Stimulated activated CD8-positive, alpha-beta memory T cell treated with anti-CD3 and anti-CD28 coated beads, Interleukin-15, amount 100 ng/mL, for 1 hour (primary cell): ENCODE measurements at places on chromosomes 7 and 10.

- no peak for DNase-seq
These were observed 411.0 kb upstream of the FOXK1 start for GRCh38 chr7:4270941-4271715.

- DNase-seq: no peak
These were observed 95.4 kb downstream of the CCDC3 start for GRCh38 chr10:12906051-12906541.

- no peak for DNase-seq
These were observed 9.9 kb downstream of the LIPA start for GRCh38 chr10:89241486-89242344.

GRCh38 chr10:64690194-64690593 lies 1169.0 kb downstream of the REEP3 start:
- DNase-seq: no peak

DNA sequence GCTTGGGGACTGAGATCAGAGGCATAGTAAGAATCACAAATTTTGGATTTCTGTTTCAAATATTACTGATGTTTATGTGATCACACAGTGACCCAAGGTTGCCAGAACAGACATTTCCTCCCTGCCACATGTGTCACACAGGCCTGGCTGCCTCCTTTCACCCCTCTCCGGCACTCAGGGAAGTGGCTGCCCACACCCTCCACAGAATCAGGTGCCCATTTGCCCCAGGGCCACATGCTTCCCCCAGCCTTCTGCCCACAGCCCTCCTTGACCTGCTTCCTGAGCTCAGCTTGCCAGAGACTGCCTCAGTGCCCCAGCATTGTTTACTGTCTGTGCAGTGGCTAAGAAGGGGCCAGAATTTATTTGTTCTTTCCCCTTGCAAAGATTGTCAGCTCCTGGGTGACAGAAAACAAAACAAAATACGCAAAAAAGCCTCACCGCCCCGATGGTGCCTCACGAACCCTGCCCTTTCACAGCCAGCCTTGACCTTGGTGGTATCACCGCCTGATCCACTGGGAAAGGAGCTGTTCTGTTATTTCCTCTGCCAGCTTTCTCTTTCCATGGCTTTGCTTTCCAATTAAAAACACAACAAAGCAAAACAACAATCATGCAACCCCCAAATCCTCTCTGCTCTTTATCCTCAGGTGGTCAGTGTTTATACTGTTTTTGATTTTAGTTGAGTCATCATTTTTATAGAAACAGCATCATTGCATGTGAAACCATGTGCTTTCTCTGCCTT lies 52.8 kb downstream of the CHN2 start:
- no peak for DNase-seq

- DNase-seq: no peak
These were observed 92.1 kb upstream of the STRIP2 start for GRCh38 chr7:129341816-129342806.

DNA sequence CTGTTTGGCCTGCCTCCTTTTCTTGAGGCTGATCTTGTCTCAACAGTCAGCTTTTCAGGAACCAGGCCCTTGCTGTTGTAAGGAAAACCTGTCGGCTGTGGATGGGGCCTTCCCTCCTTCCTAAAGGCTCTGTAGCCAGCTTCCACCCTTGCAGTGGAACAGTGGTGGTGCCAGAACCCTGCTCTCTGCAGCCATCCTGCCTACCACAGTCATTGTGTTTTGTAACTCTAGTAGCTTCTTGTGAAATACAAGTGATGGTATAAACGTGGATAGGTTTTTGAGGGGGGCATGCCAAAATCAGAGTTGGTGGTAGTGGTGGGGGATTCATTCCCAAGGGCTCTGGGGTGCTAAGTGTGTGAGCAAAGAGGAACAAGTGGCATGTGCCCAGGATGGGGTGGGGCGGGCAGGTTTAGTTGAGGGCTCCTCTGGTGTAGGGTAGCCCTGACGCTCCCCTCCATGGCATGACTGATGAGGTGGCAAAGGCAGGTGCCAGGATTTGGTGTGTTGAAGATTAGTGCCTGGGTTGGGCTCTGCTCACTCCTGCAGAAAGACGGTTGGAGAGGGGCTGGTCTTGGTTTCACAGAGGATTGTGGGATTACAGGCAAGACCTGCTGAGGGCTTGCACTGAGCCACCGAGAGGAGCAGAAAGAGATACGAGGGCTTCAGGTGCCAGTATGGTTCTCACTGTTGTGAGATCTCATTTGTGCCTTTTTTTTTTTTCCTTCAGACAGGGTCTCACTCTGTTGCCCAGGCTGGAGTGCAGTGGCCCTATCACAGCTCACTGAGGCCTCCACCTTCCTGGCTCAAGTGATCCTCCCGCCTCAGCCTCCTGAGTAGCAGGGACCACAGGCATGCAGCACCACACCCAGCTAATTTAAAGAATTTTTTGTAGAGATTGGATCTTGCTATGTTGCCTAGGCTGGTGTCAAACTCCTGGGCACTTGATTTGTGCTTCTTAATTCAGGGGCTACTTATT lies 7.4 kb downstream of the TSPAN14 start:
- DNase-seq: no peak

DNA sequence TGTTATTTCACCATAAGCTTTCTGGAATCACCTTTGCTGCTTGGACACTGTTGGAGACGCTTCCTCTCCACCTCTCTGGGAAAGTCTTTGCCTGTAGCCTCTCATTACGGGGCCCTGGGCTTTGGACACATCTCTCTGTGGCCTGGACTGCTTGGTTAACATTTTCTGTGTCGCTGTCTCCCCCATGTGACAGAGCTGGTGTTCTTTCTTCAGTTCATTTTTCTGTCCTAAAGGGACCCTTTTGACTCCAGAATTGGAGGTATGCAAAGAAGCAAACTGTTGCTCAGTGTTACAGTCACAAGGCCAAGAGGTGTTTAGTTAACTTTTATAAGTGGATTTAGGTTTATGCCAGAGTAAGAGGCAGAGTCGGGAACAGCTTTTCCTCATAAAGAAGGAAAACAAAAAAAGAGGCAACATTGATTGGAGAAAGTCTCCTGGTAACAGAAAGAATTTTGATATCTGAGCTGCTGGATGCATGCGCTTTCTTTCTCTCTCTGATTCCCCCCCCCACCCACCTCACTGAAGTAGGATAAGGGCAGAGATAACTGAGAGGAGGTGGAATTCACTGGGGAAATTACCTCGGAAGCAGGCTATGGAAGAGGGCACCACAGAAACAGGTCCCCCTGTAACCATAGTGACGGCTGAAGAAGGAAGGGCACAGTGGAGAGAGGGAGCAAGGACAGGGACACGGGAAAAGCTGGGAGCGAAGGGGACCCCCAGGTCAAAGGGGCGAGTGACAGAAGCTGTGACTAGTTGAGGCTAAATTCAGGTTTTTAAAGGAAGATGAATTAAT lies 57.8 kb downstream of the LGI1 start:
- no peak for DNase-seq

- peak; percentile 8 for DNase-seq
These were observed 133.5 kb upstream of the PRSS58 start for GRCh38 chr7:142391191-142391992.

GRCh38 chr10:58239561-58240169 lies 28.0 kb downstream of the IPMK start:
- no peak for DNase-seq

DNA sequence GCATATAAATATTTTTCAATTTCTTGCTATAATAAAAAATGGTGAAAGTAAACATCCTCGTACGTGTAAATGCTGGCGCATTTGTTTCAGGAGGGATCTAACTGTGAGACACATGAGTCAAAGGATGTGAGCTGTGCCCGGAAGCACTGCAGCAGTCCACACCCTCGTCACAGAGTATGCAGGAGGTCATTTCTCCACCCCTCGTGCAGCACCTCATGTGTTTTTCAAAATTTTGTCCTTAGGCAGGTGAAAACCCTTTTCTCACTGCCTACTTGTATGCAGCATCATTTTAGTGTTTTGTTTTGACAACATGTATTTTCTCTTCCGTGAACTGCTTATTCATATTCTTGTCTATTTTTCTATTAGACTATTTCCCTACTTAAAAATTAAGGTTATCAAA lies 162.7 kb downstream of the AVL9 start:
- no peak for DNase-seq

DNA sequence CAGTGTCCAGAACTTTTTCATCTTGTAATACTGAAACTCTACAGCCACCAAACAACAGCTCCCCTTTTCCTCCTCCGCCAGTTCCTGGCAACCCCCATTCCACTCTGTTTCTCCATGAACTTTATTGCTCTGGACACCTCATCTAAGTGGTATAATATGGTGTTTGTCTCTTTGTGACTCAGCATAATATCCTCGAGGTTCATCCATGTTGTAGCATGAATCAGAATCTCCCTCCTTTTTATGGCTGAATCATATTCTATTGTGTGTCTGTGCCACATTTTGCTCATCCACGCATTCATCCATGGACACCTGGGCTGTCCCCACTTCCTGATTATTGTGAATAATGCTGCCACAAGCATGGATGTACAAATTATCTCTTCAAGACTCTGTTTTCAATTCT lies 124.4 kb upstream of the FGFR2 start:
- DNase-seq: no peak

GRCh38 chr7:80659120-80660055 lies 20.9 kb downstream of the CD36 start:
- DNase-seq: no peak

DNA sequence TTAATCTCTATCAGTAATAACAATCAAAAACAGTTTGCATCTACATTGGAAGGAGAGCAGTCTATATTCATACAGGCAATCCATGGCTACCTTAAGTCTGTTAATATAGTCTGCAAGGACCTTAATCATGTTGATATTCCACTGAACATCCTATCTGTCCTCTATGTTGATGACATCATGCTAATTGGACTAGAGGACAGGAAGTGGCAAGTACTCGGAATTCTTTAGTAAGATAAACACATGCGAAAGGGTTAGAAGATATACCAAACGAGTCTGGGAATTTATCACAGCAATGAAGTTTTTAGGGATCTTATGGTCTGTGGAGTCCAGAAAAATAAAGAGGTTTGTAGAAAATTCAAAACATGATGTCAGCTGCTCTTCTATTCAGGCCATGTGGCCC lies 11.3 kb upstream of the SAMD9L start:
- DNase-seq: no peak

- no peak for DNase-seq
These were observed 46.4 kb upstream of the NXPH1 start for GRCh38 chr7:8386926-8387550.

GRCh38 chr10:24916365-24916764 lies 36.0 kb downstream of the PRTFDC1 start:
- no peak for DNase-seq

DNA sequence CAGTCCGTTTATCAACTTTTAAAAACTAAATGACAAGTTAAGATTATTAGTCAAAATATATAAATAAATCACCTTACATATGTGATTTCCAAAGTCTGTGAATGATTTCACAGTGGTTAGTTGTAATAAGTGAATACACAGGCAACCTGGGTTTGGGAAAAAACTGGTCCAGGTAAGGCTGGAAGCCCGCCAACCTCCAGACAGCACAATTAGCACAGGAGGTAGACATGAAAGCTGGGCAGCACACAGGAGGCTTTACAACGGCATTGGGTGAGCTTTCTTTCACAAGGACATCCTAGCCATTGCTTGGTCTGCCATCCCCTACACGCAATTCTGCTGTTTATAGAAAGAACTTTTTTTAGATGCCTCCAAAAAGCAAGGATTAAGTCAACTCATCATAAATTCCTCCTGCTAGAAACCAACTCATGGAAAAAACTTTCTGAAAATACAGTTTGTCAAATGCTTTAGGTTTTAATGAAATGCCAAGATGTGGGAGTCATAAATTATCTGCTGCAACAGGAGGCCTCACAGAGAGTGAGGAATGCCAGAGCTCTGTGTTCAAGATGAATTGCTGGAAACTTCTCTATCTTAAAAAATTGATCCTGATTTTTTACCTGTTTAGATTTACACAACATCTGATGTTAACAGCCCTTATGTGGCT lies 346.8 kb upstream of the NFE2L3 start:
- DNase-seq: no peak

DNA sequence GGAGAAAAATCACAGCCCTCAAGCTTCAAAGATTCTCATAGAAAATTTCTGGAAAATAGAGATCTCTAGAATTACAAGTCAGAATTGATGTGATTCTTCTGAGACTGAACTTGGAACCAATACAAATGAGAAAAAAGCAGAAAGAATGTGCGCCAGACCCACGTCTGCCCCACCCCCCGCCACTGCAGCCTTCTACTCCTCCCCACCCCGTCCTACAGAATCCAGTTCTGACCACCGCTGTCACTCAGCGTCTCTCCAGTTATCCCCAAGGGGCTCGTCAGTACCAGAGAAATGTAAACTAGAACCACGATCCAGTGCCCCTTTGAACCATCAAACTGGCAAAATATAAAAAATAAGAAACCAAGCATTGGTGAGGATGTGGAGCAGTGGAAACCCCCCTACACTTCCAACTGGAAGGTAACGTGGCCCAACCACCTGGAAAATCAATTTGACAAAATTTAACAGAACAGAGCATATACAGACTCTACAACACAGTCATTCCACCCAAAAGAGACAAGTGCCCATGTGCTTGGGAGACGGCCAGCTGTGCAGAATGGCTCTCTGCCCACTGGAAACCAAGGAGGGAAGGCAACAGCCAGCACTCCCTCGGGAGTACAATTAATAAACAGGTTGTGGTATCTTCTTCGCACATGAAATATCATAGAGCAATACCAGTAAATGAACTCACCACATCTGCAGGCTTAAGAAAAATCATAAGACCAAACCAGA lies 397.9 kb downstream of the TNS3 start:
- no peak for DNase-seq

- no peak for DNase-seq
These were observed 779.3 kb downstream of the INHBA start for GRCh38 chr7:40923626-40924025.

GRCh38 chr7:101159696-101160674 lies 5.4 kb downstream of the VGF start:
- DNase-seq: no peak

DNA sequence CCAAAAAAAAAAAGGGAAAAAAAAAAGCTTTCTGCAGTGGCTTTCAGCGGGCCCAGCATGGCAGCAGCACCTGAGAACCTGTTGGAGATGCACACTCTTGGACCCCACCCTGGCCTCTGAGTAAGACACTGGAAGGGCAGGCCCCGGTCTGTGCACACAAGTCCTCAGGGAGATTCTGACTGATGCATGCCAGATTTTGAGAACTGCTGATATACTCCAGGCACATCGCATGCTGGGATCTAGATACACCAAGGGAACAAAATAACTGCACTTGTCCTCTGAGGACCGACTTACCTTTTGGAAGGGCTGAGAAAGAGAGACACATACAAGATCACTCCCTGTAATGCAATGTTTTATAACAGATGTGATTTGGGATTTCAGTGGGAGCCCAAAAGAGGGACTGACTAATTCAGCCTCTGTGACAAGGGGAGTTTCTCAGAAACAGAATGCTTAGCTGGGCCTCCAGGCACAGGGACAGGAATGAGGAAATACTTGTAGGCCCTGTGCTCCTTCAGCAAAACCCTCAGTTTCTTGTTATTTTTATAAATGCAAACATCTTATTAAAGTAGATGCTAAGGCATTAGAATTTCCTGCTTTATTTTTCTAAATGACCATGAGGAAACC lies 8.2 kb downstream of the EGFR start:
- no peak for DNase-seq

- no peak for DNase-seq
These were observed 2.6 kb downstream of the ZNF777 start for GRCh38 chr7:149458235-149458634.

- DNase-seq: no peak
These were observed 18.4 kb upstream of the FLNC start for GRCh38 chr7:128811631-128812430.

GRCh38 chr10:61463035-61463909 lies 10.1 kb upstream of the TMEM26 start:
- no peak for DNase-seq

GRCh38 chr10:62166331-62167131 lies 102.1 kb downstream of the RTKN2 start:
- no peak for DNase-seq
